Stimulated activated memory B cell treated with anti-CD40 and anti-IgM and Interleukin-4, amounts not matched to agents 10 μg/mL and 1 μg/mL and 100 μg/mL, for 72 hours (primary cell): ENCODE measurements at places on chromosomes 7 and 10.

DNA sequence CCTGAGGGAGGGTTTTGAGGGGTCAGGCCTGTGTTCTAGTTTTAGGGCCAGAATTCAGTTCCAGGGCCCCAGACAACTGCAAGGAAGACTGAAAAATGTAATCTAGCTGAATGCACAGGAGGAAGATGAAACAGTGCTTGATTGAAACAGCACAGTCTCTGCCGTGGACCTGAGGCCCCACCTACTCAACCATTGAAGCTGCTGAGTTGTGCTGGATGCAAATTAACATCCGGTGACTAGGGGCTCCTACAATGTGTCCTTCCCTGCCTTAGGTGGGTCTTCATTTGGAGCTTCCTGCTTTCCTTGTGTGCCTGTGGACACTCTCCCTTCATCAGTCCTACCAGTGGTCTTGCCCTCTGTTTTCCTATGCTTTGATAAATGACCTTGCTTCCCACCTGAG lies 5.7 kb downstream of the GLRX3 start:
- ATAC-seq = peak; percentile 84

DNA sequence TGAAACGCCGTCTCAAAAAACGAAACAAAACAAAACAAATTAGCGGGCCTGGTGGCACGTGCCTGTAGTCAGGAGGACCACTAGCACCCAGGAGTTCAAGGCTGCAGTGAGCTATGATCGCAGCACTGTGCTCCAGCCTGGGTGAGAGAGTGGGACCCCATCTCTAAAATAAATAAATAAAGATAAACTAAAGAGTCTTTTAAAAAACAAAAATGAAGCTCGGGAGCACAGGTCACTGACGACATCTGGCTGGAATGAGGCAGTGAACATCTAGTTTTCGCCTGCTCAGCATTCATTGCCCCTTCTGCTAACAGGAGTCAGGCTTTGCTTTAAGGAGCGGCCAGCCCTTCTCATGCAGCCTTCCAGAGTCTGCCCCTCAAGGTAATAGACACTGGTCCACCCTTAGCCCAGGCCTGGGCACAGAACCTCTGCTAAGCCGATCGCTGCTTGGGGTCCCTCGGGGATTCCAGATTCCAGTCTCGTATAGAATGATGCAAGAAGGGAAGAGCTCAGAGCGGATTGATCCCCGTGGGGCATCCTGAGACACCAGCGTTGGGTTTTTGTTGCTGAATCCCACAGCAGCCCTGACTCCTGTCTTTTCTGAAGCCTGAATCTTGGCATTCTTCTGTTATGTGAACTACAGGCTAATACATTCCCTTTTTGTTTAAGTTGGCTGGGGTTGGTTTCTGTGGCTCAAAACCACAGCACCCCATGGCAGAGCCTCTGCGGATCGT lies 14.2 kb upstream of the FOXK1 start:
- no peak for ATAC-seq

DNA sequence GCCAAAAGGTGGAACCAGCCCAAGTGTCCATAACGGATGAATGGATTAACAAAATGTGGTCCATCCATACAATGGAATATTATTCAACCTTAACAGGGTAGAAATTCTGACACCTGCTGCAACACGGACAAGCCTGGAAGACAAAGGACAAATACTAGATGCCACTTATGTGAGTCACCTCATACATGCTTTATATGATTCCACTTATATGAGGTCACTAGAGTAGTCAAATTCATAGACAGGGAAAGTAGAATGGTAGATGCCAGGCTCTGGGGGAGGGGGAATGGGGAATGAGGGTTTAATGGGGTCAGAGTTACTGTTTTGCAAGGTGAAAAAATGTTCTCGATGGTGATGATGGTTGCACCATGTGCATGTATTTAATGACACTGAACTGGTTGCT lies 34.0 kb upstream of the CYTH3 start:
- no peak for ATAC-seq

DNA sequence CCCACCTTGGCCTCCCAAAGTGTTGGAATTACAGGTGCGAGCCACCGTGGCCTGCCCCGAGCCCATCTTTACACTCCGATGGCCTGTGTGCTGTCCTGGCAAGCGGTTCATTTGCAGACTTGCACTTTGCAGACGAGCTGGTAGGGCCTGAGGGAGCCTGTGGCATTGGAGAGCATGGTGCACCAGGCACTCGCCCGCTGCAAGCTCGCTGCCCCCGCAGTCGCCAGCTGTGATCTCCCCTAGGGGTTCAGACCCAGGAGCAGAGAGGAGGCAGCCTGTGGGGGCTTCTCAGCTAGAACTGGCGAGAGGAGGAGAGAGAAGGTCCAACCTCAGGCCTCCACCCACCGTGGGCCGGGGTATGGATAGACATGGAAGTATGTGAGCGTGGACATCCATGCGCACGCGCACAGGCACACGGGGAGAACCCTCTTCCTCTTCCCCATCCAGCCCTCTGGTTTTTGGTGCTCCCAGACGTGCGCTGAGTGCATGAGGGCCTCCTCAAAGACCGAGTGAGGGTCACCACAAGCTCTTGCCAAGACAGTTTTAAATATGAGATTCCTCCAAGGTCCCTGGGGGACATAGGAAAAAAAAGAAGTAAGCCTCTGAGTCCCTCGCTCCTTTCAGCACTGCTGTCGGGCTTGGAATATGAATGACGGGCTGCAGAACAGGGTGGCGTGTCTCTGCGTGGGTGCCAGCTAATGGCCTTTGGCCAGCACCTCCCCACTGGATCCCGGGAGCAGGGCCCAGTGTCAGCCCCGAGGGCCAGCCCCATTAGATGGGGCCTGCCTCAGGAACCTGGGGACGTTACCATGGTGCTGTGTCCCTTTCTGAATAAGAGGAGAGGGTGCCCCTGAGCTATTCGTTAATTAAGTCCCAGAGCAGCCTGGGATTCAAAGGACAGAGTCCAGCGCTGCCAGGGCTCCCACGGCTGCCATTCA lies 15.1 kb upstream of the TTYH3 start:
- ATAC-seq = no peak

- ATAC-seq = no peak
These were observed 14.3 kb downstream of the MUC12 start for GRCh38 chr7:100983451-100984187.

- no peak for ATAC-seq
These were observed 379.7 kb downstream of the PHTF2 start for GRCh38 chr7:78178319-78178718.

DNA sequence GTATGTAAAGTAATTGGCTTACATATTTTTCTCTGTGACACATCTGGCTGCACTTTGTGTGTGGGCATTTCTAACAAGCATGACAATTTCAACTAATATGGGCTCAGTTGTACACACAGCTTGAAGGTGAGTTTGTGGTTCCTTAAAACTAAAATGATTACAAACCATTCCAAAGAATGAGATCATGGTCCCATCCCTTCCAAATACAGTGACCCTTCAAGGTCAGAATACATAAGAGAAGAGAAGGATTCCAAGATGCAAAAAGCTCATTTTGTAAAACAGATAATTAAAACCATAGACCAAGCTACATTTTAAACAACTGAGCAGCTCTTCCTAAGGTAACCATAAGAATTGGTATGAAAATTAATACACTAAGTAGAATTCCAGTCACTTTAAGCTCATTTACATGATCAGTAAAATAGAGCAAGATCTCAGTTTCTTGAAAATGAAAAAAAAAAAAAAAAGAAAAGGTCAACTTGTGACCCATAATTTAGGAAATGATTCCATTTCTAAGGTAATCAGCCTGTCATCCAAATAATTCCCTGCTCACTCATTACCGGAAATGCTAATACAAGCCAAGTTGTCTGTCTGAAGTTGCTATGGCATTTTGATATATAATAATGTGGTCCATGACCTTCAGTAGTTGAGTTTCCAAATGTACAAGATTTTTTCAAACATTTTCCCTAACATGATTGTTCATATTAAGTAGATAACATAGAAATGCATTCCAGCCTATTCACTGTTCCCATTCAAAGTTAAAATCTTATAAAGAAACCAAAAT lies 688.5 kb downstream of the PARD3 start:
- ATAC-seq = no peak

- no peak for ATAC-seq
These were observed 2.2 kb downstream of the ARHGAP21 start for GRCh38 chr10:24721229-24722106.

GRCh38 chr7:134427896-134428295 lies 31.0 kb downstream of the AKR1B1 start:
- ATAC-seq = no peak

DNA sequence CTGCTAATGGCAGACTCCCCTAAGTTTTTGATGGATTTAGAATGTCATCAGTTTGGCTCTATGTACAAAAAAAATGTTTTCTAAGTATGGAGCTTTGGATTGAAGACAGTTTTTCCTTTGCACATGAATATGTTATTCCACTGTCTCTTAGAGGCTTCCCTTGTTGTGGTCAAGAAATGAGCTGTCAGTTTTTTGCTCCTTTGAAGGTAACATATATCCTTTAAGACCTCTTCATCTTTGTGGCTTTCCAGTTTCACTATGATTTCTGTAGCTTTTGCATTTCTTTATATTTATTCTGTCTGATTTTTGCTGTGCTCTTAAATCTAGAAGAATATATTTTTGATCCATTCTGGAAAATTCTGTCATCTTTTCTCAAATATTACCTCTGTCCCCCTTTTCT lies 15.8 kb upstream of the ODAD2 start:
- ATAC-seq = no peak

DNA sequence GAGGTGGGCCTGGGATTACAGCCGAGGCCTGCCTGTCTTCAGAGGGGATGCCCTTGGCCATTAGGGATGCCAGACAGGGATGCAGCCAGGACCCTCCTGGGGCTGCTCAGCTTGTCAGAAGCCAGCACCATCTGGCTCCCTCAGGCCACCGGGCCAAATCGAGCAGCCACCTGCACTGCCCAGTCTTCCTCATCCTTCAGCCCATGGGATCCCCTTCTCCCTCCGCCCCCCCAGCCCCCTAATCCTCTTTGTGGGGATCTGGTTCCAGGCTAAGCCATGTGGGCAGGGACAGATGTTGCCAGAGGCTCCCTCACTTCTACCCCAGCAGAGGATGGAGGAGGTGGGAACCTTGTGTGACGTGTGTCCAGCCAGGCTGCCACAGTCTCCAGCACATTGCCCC lies 137.4 kb upstream of the PPIF start:
- no peak for ATAC-seq

GRCh38 chr7:158741294-158741666 lies 36.7 kb upstream of the NCAPG2 start:
- no peak for ATAC-seq

- no peak for ATAC-seq
These were observed 17.0 kb upstream of the RAPGEF5 start for GRCh38 chr7:22373911-22374310.

DNA sequence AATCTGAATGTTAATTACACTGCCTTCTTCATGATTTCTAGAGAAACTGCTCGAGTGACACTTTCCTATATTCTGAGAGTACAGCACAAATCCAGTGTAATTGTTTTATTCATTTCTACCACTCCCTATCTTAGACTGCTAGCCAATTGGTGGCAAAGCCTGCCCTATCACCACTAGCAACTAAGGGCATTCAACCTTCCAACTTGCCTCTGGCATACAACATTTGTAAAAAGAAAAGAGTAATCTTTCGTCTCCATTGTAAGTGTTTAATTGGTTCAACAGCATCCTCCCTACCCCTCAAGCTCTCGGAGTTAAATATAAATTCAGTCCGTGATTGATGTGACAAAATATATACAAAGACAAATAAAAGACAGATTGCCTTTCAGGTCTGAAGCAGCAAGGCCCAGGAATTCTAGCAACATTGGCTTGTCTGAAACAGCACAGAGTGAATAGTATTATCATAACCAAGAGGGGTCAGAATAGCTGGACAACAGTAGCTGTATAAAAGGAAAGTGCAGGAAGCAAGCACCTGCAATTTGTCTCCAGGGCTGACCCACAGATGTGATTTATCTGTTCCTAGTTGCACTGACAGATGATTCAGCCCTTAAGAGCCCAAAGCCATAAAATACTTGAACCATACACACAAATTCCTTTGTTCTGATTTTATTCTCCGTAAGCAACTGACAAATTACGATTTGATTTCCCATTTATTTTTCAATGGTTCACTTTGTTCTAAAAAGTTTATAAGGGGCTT lies 47.6 kb upstream of the ANKRD1 start:
- ATAC-seq = no peak

- no peak for ATAC-seq
These were observed 155.8 kb downstream of the SKIDA1 start for GRCh38 chr10:21369697-21370096.

- ATAC-seq = no peak
These were observed 2.8 kb upstream of the PUS7 start for GRCh38 chr7:105524840-105525239.

GRCh38 chr7:136998495-136998894 lies 130.0 kb downstream of the CHRM2 start:
- ATAC-seq = no peak

DNA sequence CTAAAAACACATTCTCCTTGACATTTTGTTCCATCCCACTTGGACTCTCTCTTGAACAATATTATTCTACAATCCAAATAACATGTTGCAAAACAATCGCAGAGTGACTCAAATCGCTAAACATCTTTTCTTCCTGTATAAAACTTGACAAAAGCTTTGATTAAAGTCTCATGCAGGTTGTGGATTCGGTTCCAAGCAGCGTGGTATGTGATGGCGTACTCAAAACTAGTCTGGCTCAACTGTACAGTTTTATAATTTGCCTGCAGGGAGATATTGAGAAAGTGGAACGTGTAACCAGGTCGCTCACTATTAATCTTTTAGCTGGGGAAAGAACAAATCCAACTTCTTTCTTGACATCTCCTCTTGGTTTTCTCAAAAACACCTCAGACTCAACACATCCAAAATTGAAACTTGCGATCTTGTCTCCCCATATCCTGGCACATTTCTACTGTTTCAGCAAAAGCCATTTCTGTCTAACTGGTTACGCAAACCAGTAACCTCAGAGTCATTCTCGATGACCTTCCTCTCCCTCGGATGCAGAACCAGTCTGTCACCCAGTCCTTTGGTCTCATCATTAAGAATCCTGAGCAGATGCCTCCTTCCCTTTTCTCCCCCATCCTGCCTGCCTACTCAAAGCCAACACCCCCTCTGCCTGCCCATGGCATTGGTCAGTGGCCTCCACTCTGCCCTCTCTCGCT lies 100.1 kb downstream of the CACNB2 start:
- no peak for ATAC-seq

DNA sequence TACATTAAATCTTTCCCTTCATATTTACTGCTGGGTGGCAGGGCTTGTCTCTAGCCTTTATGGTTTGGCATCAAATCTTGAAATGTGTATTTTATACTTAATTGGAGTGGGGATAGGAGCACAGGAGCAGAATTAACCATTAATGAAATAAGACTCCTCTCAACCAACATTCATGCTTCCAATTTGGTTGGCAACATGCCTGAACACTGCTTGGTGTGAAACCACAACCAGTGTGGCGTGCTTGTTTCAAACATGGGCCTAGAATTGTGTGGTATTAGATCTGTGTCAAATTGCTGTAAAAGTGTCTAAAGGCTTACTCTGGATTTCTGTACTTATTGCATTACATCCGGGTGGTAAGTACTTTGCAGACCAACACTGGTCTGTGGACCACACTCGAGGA lies 25.1 kb upstream of the VPS41 start:
- no peak for ATAC-seq

- ATAC-seq = no peak
These were observed 4.5 kb upstream of the CPVL start for GRCh38 chr7:29150856-29151255.
